Omental fat pad (tissue), 4 donors: ENCODE measurements at places on chromosomes 1 and 21. TPM values are rescaled to one million over a fixed set of nuclear protein-coding genes. Genes with fewer than 3 reads are reported as not detected.

- DNase-seq = no peak
Observed at GRCh38 chr1:82225421-82226185, 424.9 kb downstream of the ADGRL2 start.

DNA sequence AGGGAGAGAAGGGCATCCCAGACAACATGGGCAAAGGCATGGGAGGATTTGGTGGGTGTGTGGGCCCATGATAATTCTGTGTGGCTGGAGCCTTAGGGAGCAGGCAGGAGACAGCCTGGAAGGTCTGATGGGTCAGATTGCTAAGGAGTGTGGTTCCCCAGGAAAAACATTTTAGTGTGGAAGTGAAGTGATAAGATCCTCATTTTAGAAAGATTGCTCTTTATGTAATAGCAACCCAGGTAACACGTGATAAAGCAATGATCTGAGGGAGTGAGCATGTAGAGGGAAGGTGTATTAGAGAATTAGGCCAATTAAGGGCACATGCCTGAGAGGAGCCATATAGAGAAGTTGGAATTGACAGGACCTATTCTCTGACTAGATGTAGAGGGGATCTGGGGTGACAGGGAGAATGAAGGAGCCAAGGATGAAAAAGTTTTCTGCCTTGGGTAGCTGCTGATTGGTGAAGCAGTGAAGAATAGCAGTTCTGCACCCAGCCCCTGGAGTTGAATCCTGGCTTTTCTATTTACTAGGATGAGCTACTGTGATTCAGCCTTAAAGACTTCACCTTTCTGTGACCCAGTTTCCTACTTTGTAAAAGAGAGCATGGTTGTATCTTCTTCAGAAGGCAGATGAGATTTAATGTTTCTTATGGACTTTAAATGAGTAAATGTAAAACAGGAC lies 18.7 kb upstream of the SLAMF6 start:
- no peak for DNase-seq

- no peak for DNase-seq
Observed at GRCh38 chr1:233459470-233459945, 132.0 kb downstream of the MAP3K21 start.

- no peak for DNase-seq
Observed at GRCh38 chr21:10521091-10521598, at the start of gene TPTE. Gene TPTE (plus strand): TSS chr21:10521583. CDS start chr21:10538724, 17,141 bp downstream.

Gene MTARC1
- 262 TPM for total RNA-seq

Gene OR2T35
- total RNA-seq = not detected

DNA sequence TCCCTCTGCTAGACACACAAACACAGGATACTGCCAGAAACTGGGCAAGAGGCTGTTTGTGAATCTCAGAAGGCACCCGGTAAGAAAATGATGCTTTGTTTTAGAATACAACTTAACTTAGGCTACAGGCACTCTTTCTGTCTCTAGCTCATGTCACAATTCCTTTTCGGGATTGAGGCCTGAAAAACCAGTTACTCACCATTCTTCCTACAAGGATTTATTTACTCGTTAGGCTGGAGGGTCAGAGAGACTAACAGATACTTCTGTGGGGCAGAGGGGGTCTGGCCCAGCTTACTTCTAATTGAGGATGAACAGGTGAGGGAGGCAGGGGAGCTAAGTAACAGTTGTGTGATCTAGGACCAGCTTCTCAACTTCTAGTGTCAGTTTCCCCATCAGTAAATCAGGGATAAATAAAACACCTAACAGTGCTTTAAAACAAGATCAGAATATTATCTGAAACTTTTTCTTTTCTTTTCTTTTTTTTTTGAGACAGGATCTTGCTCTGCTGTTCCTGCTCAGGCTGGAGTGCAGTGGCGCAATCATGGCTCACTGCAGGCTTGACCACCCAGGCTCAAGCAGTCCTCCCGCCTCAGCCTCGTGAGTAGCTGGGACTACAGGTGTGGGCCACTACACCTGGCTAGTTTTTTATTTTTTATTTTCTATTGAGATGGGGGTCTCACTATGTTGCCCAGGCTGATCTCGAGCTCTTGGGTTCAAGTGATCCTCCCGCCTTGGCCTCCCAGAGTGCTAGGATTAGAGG lies 31.9 kb downstream of the NFYC start:
- no peak for DNase-seq

DNA sequence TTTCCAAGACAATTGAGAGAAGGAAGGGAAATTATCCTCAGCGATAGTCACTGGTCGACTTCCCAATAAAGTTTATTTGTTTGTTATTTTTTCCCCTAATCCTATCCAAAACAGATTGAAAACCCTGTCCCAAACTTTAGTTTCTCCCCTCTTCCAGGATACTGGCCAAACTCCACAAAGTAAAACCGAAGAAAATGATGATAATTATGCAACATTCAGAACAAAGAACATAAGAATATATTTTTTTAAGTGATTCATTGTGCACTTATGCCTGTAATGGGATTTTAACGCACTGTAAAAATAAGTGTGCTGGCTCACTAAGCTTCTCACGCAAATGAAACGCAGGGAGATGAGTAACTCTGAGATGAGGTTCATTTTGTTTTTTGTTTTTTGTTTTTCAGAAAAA lies 6.0 kb downstream of the GLIS1 start:
- DNase-seq = no peak

Gene AADACL3
- total RNA-seq = 0.31 TPM

Gene FMO5
- 2.5 TPM for total RNA-seq

- no peak for DNase-seq
Observed at GRCh38 chr1:192518700-192519099, 56.9 kb upstream of the RGS1 start.

Gene PLD5
- 0.31 TPM for total RNA-seq

Gene SYTL1
- 2.1 TPM for total RNA-seq

DNA sequence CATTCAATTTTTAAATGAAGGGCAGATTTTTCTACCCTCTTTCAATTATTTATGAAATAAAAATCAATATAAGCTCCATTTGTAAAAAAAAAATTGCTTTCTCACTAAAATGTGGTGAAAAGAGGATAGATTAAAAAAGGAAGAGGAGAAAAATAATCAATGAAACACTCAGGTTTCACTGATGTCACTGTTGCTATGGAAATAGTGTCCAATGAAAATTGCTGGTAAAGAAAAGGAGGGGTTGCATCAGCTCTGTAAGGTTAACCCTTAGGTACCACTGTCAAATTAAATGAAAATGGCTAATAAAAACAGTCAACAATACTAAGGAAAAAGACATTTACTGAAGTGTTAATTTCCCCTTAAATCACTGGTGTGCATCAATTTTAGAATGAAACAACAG lies 91.6 kb upstream of the TTC39A start:
- DNase-seq = no peak

DNA sequence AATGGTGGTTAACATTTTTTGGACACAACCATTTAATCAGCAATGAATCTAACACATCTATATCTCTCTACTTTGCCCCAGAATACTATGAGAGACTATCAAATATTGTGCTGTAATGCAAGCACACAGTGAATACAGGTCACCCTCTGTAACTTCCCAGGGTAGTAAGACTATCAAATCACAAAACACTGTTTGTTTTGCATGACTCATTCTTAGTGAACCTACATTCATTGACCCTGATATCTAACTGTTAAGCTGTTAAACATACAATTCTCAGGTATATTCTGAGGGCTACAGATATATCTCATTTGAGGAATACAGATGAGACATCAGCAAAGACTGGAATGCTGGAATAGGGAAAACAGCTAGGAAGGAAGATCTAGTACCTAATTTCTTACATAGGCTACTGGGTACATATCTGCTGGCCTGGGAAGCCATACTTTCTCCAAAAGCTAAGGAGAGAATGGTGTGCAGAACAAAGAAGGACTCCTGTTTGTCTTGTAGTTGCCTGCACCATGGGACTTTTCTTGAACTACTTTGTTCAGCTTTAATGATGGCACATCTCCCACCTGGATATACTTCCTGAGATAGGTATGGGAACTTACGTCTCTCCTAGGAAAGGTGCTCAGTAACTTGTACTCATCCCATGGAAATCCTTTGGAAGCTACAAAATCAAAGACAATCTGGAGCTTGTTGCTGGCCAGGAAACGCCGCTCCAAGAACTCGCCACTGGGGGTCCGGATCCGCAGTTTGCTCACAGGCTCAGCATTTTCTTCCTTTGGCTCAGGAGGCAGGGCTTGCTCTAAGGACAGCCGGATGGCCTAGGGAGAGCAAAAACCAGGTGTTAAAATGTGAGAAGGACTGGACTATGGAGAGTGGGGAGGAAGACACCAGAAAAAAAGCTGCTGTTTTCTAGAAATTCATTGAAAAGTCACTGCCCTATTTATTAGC lies 51.9 kb upstream of the DMRTA2 start:
- no peak for DNase-seq
